ENCODE measurements at places on chromosomes 2 and 18. TPM values are rescaled to one million over a fixed set of nuclear protein-coding genes. Genes with fewer than 3 reads are reported as not detected.

DNA sequence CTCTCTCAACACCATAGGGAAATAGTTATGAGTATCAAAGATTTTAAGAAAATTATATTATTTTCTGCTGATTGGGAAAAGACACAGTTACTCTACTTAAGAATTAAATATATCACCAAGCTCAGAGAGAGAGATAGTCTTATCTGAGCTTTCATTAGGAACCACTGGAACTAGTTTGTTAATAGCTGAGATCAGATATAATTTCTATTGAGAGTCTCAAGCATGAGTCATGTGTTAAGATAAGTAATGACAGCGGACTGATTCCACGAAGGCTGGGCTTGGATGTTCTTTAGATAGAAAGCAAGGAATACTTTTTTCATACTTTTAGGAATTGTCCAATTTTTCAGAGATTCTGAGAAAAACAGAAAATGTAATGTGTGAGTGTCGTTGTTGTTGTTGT is 44.4 kb upstream of the RBM44 start:
- no peak for DNase-seq

DNA sequence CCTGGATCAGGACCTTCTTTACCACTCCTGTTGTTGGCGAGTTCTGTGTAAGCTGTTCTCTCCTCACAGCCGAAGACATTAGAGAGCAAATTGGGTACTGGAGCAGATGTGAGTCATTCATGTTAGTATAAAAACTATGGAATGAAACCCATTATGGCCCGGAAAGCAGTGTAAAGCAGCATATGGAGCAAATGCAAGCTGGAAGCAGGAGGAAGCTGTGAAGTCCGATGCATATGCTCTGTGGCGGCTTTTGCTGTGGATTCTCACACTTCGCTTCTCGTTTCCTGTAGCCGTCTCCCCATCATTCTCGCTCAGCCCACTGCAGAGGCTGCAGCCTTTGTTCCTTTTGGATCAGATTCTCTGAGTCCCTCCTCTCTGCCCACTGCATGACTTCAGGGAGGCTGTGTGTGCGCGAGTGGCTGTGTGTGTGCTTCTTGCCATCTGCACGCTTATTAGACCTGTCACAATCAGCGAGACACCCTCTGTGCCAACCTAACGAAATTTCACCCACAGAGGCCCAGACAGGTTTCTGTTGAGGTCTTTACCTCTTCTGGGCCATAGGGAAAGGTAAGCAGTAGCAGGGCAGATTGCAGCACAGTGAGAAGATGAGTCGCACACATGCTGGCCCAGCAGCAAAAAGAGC is 3.3 kb upstream of the GALNT14 start:
- no peak for DNase-seq

Gene VIL1
- total RNA-seq = not detected

Gene LRRC30
- not detected for total RNA-seq

GRCh38 chr2:198351647-198352046 is 547.3 kb downstream of the PLCL1 start:
- no peak for DNase-seq

Gene TMEM163
- not detected for total RNA-seq

DNA sequence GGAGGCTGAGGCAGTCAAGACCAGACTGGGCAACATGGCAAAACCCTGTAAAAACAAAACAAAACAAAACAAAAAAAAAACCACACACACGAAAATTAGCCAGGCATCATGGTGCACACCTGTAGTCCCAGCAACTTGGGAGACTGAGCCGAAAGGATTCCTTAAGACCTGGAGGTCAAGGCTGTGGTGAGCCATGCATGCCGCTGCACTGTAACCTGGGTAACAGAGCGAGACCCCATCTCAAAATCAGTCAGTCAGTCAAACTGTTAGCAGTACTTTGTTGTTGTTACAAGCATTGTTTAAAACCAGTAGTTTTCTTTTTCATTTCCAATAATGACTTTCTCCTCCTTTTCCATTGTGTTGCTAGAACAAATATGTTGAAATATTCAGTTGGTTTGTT is 21.7 kb downstream of the EPB41L5 start:
- DNase-seq = no peak

DNA sequence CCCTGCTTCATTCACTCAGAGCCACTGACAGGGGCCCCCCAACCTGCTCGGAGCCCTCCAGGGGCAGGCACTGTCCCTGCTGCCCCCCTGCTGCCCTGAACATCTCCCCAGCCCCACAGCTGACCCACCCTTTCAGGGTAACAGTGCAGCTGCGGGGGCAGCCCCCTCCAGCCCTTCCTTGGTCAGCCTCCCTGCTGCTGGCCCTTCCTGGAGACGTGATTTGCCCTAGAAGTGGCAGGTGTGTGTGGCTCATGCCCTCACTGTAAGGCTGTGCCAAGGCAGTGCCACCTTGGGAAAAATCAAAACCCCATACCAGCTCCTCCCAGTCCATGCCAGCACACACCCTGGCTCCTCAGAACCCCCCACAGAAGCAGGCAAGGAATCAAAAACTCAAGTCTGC is 184.2 kb upstream of the HDAC4 start:
- no peak for DNase-seq

DNA sequence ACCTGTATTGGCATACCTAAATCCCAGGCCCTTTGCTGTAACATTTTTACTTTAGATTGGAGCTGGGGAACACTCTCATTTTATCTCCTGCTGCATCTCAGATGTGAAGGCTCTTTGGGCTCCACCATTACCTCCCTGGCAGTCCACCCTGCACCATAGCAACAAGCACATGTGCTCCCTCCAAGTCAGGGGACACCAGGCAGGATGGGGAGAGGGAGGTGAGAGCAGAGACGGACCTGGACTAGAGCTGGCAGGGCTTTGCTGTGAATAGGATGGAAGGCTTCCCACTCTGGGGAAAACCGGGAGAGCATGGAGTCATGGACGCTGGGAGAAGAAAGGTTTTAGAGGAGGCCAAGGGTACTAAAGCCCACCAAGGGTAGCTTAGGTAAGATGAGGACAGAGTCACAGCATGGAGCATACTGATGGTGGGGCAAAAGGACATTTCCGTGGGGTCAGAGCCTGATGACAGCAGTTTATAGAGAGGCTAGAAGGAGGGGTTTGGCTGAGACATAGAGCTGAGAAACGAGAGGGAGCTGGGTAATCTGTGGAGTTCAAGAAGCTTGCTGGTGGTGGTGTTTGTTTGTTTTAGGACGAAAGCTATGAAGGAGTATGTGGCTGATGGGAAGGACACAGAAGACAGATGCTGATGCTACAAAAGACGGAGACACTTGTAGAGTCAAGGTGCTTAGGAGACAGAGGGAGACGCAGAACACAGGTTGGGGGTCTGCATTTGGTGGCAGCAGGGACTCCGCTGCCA is 134.8 kb downstream of the COL6A3 start:
- DNase-seq = no peak

GRCh38 chr2:190181123-190181669 is 118.7 kb upstream of the MSTN start:
- no peak for DNase-seq

Gene THUMPD2
- total RNA-seq = 8.8 TPM

- no peak for DNase-seq
Observed at GRCh38 chr2:120219291-120219690, 3.9 kb downstream of the TMEM185B start.

DNA sequence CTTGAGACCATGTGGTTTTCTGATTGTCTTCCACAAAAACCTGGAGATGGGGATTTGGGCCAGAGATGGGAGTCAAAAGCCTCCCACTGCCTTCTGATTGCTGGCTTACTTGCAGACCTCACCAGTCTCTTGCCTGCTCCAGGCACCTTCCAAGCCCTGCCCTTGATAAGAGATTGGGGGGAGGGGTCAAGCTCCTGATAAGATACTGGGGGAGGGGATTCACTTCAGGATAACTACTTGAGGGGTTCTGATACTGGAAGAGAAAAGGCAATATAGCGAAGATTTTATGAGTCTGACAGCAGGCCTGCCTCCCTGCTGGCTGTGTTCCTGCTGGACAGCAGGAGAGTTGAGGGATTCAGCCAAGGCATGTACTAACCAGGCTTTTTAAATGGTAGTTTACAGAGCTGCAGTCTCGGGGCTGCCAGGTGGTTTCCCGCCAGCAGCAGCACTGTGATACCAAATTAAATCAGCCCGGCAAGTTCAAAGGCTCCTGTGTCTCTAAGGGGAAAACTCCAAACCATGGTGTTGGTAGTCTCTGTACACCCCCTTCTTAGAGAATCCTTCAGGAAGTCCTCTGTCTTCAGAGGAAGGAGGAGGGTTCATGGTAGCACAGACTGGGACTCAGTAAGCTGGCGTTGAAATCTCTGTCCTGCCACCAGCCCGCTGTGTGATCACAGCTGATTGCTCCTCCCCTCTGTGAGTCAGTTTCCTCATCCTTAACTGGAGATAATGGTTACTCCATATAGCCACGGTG is 58.3 kb downstream of the FBXO36 start:
- peak; percentile 6 for DNase-seq

DNA sequence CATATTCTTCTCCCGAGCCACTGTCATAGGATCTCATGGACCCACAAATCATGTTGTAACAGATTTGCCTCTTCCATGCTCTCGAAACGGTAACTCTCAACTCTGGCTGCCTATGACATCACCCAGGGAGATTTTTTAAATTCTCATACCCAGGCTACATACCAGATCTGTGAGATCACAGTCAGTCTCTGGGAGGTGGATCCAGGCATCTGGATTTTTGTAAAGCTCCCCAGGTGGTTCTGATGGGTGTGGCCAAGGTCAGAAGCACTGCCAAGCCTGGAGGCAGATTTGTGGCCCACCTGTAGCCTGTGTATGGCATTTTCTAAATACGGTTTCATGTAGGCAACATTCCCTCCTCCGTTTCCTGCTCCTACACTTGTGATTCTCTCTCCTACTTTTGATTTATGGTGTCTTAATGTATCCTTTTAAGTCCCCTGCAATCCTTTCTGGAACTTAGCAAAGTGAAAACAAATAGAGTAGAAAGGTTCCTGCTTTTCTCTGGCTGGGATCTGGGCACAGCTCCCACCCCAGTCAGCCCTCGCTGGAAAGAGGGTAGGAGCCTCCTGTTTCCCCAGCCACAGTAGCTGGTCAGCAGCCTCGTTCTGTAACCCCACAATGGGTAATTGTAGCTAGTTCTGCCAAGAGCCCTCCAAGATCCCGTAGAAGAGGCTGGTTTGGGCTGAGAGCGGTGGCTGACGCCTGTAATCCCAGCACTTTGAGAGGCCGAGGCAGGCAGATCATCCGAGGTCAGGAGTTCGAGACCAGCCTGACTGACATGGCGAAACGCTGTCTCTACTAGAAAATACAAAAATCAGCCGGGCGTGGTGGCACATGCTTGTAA is 96.2 kb downstream of the KLHL29 start:
- peak; percentile 59 for DNase-seq

- DNase-seq = peak; percentile 17
Observed at GRCh38 chr2:218852911-218853667, 6.5 kb upstream of the WNT6 start.

DNA sequence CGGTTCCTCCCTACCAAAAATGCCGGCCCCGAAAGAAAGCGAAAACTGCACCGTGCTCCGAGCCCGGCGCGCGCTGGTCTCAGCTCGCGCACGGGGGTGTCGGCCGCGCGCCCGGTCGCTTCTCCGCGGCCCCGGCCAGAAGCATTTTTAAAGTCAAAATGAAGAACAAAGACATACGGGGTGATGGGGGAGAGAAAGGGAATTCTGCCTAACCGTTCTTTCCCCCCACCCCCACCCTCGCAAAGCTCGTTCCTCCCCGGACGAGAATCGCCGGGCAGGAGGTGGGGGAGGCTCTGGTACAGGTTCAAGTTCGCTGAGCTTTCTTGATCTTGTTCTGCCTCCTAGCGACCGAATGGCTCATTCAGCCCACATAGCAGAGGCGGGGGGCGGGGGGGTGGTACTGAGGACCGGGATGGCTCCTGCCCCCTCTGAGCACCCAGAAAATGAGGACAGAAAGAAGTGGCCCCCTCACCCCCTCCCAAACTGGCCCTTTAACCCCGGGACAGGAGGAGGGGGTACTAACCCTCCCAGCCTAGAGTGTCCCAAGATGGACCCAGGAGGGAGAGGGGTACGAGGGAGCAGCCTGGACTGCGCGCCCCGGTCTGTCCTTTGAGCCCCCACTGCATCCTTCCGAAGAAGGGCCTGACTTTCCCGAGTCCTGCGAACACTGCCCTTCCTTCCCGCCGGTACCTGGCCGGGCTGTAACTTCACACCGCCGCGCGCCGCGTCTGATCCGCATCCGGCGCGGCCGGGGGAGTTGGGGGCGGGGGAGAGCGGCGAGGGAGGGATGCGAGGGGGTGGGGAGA is 3.1 kb downstream of the BCL11A start:
- peak; percentile 67 for DNase-seq

Gene HAUS1
- total RNA-seq = 22.7 TPM

DNA sequence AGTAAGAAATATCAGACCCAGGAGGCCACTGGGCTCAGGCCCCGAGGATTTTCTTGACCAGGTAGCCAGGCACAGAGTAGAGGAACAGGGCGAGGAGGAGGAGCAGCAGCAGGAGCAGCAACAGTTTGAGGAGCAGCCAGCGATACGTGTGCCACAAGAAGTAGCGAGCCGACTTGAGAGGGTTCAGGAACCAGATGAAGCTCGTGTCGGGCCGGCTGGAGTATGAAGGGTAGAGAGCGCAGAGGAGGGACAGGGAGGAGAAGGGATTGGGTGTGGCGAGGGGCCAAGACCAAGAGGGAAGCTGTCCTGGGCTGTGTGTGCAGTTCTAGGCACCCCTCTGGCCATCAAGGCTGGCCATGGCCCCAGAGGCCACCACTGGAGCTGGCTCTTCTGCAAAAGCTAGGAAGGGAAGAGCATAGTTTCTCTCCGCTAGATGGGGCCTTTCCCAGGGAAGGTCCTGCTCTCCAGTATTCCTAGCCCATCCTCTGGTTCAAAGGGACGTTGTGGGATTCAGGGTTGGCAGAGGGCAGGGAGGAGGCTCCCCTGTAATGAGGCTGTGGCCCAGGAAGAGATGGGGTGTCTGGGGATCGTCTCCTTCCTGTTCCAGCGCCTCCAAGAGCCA is 17.8 kb downstream of the OTOF start:
- DNase-seq = no peak

- no peak for DNase-seq
Observed at GRCh38 chr2:15760232-15760910, 168.7 kb downstream of the DDX1 start.

DNA sequence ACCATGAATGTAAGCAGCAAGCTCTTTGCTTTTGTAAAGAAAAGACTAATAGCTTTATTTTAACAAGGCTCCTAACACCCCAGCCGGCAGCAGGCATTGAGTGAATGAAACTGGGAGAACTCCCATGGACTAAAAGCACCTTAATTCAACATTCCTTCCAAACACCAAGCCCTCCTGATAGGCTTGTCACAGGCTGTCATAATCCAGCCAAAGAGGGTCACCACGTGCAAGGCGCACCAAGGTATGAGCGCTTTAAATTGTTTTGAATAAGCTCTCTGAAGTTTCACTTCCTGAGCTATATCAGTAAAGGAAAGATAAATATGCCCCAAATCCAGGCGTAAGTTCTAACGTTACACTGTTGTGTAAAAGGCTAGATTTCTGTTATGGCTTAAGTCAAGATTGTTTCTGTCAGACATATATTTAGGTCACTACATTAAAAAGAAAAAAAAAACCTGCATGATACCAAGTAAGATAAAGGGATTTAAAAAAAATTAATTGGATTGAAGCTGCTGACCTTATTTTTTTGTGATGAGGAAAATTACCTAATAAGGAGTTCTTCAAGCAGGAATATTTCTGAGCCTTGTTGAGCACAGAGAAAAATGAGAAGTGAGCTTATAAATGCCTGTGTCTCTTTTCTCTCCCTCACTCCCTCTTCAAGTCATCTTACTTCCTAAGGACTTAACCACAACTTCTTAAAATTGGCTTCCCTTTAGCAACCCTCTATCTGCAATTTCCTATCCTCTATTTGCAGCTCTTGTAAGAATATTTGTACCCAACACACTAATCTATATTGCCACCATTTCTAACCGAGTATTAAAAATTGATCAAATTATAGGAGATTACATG is 136.1 kb upstream of the NRP2 start:
- DNase-seq = no peak

GRCh38 chr2:239392072-239392357 is 8.8 kb downstream of the HDAC4 start:
- no peak for DNase-seq

- no peak for DNase-seq
Observed at GRCh38 chr18:54192415-54192814, 32.1 kb downstream of the MBD2 start.
